ENCODE measurements at places on chromosomes 5 and 9. TPM values are rescaled to one million over a fixed set of nuclear protein-coding genes. Genes with fewer than 3 reads are reported as not detected.

DNA sequence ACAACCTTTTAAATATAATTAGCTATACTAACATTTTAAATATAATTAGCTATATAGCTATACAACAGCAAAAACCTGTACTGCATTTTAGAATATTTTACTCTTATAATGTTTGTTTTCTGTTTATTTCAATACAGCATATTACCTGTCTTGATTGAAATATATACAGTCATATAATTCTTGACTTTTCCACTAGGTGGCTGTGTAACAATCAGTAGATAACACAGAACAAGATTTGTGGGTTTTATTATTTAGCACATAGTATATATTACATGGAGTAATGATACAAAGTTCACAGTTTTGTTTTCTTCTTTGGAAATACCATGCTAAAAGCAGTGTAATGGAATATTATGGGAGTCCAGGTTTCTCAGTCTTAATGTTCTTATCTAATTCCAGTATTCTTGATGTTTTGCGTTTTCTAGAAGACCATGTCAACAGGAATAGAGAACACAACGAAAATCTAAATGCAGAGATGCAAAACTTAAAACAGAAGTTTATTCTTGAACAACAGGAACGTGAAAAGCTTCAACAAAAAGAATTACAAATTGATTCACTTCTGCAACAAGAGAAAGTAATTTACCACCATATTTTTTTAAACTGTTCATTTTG is 13.3 kb downstream of the HMMR start:
- DNase-seq = no peak

Gene SLC6A19
- total RNA-seq = not detected

Gene CCL27
- not detected for total RNA-seq

DNA sequence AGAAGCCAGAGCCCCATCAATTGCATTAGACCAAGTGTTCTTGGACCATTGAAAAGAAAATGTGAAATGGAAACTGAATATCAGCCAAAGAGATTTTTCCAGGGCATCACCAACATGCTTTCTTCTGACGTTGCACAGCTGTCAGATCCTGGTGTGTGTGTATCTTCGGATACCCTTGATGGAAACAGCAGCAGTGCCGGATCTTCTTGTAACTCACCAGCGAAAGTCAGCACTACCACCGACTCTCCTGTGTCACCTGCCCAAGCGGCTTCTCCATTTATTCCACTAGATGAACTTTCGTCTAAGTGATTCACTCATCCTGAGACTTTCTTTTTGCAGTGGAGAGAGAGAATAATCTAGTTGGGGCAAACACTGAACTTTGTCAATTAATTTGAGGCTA is 75.7 kb downstream of the PIP5K1B start:
- DNase-seq = no peak

- DNase-seq = no peak
Observed at GRCh38 chr9:28909526-28909925, 1336.2 kb upstream of the C9orf72 start.

Gene B4GALT1
- 107 TPM for total RNA-seq

Gene TAF1L
- not detected for total RNA-seq

- DNase-seq = no peak
Observed at GRCh38 chr5:150061538-150061995, 24.8 kb downstream of the CSF1R start.

DNA sequence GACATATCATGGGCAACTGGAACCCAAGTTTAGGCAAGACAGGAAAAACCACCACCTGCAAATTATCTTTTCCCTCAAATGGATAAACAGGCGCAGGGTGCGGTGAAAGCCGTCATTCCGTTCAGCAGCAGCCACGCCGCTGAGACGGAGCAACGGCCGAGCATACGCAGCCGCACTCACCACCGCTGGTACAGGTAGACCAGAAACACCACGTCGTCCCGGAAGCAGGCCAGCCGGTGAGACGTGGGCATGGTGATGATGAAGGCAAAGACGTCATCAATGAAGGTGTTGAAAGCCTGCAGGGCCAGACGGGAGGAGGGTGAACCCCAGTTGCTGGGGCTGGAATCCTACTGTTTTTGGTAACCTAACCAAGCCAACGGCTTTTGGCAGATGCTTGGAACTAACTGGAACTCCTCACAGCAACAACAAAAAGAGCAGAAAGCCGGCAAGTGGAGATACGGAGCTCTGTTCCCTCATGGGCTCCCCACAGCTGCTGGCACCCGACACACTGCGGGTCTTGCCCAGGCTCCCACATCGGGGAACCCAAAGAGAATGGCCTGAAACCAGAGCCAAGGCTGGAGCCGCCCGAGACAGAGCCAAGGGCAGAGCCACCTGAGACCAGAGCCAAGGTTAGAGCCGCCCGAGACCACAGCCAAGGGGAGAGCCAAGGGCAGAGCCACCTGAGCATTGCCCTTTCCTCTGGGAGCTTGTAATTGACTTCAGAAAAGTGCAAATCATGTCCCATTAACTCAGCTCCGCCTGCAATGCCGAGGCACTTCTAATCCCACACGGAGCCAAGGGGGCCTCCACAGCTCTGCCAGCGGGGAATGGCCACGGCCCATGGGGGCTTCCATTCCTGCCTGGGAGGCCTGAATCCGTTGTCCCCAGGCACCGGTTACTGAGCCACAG is 24.2 kb downstream of the CLPTM1L start:
- no peak for DNase-seq

- DNase-seq = no peak
Observed at GRCh38 chr5:8060953-8061429, 192.0 kb downstream of the MTRR start.

DNA sequence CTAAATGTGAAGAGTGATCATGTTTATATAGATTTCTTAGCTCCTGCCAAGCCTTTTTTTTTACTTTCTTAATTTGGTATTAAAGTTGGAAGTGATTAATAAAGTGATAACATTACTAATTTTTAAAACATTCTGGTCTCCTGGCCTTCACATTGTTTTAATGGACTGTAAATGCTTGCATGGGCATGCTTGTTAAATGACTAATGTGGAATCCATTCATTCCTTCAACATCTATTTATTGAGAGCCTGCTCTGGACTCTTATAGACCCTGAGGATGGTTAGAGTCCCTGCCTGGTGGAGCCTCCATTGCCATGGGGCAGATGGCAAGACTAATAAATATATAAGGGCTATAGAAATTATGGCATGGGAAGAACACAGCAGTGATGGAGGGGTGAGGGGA is 103.5 kb downstream of the NTRK2 start:
- DNase-seq = no peak

- peak; percentile 83 for DNase-seq
Observed at GRCh38 chr9:126611592-126612325, 2.0 kb upstream of the LMX1B start.

Gene IL5
- not detected for total RNA-seq

GRCh38 chr5:27158775-27159174 is 120.4 kb upstream of the CDH9 start:
- DNase-seq = no peak

DNA sequence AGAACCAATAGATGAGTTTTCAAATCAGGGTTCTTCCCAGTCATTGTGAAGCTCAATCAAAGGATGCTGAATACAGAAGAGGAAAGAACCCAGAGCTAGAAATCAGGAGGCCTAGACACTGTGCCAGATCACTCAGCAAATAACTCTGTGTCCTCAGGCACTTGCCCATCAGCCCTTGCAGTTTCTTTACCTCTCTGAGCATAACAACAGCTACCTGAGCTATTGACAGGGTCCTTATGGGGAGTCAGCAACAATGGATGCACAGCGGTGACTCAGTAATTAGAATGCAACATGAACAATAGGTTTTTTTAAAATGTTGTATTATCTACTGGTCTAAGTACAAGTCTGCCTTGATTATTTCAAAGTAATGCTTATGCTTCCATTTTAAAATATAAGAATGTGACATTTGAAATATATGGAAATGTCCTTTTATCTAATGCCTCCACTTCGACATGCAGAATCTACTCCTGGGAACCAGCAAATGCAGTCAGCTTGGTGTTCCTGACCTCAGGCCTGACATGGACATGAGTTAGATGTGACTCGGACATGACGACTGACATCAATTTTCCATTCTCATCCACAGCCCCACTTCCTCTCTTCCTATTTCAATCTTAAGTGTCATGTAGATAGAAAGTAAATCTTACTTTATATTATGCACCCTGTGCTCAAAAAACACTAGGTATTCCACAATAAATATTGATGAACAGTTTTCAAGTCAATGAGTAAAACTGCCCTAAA is 155.0 kb downstream of the TLE1 start:
- no peak for DNase-seq

Gene VDAC1
- 362 TPM for total RNA-seq

Gene TMC1
- not detected for total RNA-seq

GRCh38 chr5:39225405-39226099 is 6.2 kb upstream of the FYB1 start:
- no peak for DNase-seq

- DNase-seq = no peak
Observed at GRCh38 chr5:18216016-18216415, 581.8 kb downstream of the TAF11L14 start.

GRCh38 chr5:113427871-113428574 is 6.8 kb downstream of the TSSK1B start:
- DNase-seq = no peak

Gene PHF24
- 0.32 TPM for total RNA-seq

- no peak for DNase-seq
Observed at GRCh38 chr5:149108651-149109280, 32.5 kb upstream of the ABLIM3 start.

Gene SPATA6L
- total RNA-seq = 1.3 TPM

GRCh38 chr5:27906931-27907601 is 868.7 kb upstream of the CDH9 start:
- DNase-seq = no peak
